ENCODE measurements at places on chromosomes 12 and 14.

GRCh38 chr12:47124451-47124850 is 44.7 kb upstream of the AMIGO2 start:
- no peak for DNase-seq

- DNase-seq: no peak
Observed at GRCh38 chr14:77339407-77339806, 18.6 kb downstream of the GSTZ1 start.

GRCh38 chr12:5691943-5692342 is 253.1 kb downstream of the ANO2 start:
- DNase-seq: no peak

- DNase-seq: no peak
Observed at GRCh38 chr14:68440820-68441219, 352.0 kb downstream of the ZFP36L1 start.

GRCh38 chr14:84006643-84007155 is 1523.2 kb upstream of the FLRT2 start:
- DNase-seq: no peak

DNA sequence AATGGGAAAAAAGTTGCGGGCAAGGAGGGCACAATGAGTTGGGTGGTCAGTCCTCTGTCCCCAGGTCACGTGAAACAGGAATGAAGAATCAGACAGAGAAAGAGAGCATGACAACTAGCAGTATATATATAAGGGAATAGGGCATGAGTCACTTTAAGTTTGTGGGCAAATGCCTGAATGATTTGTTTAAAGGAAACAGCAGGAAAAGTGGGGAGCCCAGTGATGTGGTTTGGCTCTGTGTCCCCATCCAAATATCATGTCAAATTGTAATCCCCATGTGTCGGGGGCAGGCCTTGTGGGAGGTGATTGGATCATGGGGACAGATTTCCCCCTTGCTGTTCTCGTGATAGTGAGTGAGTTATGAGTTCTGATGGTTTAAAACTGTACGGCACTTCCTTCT is 195.3 kb upstream of the IGF1 start:
- DNase-seq: no peak

DNA sequence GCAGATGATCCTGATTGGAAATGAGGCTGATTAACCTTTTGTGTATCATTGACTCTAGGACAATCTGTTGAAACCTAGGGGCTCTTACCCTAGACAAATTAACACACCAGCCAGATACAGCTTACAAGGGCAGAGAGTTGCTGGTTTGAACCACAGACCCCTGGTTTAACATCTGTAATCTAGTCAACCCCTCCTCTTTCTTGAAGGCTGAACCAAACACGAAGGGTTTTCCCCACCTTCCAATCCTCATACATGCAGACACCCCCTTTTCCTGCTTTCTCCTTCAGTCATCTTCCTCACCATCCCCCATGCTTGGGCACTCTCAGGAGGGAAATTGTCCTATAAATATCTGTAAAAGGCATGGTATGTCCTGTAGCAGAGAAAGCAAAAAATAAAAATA is 126.0 kb upstream of the HIF1A start:
- no peak for DNase-seq

DNA sequence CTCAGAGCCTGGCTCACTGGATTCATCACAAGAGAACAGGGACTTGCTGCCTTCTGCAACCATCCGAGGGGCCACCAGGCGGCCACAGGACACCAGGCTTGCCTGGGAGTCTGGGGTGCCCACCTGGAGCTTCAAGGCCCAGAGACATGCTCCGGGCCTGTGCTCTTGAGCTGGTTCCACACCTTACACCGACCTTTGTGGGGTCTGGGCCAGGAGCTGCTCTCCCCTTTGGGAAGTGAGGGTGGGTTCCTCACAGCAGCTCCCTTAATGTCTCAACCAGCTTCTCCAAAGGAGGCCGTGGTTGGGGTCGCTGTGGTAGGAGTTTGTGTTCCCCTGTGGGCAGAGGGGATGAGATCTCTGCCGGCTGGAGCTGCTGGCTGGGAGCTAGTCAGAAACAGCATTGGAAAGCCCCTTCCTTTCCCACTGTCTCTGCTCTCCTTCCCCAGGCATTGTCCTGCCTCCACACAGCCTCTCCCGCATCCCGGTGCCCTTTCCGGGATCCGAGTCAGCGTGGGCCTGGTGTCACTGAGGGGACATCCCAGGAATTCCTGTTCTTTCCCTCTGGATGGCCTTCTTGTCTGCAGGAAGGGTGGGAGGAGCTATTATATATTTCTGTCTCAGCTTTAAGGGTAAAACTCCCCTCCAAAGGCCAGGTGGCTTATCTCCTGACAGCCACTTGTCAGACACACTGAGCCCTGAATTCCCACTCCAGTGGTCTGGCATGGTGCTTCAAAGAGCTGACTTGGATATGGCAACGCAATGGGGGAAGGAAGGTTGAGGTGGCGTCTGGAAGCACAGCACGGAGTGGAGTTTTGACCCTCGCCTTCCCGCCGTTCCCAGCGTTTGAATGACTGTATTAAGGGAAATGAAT is 5.1 kb upstream of the PAPLN start:
- no peak for DNase-seq

GRCh38 chr12:70920251-70920851 is at the start of gene PTPRR:
Gene PTPRR, minus strand, starts transcription at chr12:70920738. Its CDS starts 348 bp downstream, at chr12:70920390.
- DNase-seq: no peak

DNA sequence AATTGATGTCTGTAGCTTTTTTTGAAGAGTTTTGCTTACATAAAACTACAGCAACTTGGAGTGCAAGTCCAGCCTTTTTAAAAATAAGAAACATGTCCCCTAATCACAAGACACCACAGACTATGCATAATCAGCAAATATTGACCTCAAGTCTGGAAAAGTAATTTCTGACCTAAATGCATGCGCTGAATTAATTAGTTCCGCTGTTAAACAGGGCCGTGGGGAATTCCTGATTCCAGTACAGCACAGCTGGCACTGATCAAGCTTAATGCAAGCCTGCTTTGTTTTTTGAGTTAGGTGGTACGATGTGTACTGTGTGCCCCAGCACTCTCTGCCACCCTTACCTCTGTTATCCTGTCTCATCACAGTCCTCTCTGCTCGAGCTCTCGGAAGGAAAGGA is 9.2 kb downstream of the MLH3 start:
- no peak for DNase-seq

GRCh38 chr14:54804538-54805041 is 98.0 kb downstream of the GCH1 start:
- no peak for DNase-seq

GRCh38 chr12:56591961-56592360 is 38.2 kb downstream of the BAZ2A start:
- no peak for DNase-seq

DNA sequence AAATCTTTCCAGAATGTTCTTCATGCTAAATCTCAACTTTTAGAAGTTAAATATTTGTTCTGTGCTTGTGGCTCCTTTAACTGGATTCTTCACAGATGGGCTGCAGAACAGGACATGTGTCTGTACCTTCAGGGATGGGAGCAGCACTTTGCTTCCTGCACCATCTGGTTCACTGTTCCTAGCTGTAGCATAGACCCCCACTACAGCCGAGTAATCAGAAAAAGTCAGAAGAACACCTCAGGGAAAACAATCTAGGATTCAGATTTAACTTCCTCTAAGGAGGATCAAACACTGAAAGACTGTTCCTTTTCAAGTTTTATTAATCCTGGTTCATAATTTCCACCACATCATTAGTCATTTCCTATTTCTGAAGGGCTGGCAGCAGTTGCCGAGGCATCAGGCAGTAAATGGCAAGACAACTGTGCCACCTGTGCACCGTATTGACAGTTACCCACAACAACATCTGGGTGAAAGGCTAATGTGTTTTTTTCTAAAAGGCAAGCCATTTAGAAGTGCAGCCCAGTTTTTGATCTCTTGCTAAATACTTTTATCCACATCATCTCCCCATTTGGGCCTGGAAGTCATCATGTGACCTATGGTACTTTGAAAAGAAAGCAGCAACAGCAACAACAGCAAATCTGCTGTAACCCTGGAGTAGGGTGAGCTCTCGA is 212.8 kb upstream of the BMP4 start:
- DNase-seq: no peak

DNA sequence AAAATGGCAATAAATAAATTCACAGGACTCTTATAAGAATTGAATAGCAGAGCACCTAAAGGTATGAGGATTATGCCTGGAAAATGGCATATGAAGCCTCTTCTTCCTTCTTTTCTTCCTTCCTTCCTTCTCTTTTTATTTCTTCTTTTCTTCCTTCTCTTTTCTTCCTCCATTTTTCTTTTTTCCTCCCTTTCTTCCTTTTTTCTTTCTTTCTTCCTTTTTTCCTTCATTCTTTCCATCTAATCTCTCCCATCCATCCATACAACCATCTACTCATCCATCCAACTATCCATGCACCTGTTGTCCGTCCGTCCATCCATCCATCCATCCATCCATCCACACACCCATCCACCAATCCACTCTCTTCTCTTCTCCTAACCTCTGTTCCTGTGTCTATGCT is 173.8 kb downstream of the TBX5 start:
- no peak for DNase-seq

DNA sequence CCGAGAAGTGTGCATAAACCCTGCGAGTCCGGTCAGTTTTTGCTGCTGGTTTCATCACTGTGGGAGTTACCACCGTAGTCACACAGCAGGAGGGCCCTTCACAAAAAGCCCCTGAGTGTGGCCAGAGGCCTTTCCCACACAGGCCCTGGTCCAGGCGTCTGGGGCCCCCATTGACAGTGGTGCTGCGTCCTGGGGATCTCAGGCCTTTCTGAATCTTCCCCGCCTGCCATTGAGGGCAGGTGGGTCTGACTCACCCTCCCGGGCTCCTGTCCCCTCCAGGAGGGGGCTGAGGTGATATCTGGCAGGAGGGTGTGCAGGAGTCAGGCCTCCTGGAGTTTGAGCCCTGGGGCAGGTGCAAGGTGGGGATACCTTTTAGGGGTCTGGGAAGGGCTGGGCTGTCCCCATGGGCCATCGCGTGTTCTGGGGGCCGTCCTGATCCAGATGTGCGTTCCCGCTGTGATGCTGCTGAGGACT is 358.5 kb downstream of the TMEM121 start:
- DNase-seq: no peak

GRCh38 chr14:37583358-37584210 is 11.5 kb downstream of the FOXA1 start:
- no peak for DNase-seq

GRCh38 chr14:57060276-57060955 is 208.3 kb downstream of the EXOC5 start:
- no peak for DNase-seq

DNA sequence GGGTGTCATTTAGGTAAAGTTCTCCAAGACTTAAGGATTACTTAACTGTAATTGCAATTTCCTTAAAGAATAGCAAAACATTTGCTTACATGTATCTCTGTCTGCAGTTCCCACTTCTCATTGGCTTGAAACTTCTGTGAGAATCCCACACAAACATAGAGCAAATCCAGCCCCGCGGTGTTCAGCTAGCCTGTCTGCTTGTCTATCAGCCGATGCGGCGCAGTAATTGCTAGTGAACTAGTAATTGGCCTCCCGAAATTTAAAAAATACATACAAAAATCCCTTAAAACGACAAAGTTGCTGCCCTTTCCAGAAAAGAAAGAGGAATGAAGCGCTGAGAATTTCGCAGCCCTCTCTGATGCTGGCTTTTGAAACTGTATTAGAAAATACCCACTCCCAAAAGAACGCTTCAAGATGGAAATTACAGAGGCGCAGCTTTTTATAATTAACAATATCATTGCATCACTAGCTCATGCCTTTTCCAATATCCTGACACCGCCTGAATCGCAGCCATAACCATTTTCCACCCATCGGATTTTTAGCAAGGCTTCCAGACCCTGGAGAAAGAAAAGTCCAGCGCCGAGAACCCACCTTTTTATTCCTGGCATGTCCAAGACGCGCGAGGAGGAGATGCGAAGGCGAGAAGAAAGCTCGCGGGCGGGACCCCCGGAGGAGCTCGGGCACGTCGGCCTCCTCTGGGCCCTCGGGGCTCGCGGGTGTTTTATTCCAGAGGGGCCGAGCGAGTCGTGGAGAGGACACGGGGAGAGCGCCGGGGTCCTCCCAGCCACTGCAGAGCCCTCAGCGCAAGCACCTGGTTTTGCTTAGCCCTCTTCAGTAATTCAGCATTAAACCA is 646 bp downstream of the FBLN5 start:
- DNase-seq: no peak

DNA sequence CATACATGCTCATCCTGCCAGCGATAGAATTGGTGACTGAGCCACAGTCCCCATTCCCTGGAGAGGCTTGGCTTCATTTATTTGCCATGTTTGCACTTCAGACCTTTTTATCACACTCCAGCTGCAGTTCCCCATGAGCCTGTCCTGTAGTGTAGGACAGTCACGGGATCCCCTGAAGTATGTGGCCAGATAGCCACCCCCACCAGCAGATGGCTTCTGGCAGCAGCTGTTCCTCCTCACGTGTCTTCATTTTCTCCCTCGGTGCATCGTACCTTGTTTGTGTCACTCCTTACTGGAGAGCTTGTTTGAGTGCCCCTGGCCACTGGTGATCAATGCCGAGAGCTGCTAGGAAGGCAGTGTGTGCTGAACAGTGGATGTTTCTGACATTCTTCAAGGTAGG is 40.2 kb downstream of the UBE3B start:
- no peak for DNase-seq

DNA sequence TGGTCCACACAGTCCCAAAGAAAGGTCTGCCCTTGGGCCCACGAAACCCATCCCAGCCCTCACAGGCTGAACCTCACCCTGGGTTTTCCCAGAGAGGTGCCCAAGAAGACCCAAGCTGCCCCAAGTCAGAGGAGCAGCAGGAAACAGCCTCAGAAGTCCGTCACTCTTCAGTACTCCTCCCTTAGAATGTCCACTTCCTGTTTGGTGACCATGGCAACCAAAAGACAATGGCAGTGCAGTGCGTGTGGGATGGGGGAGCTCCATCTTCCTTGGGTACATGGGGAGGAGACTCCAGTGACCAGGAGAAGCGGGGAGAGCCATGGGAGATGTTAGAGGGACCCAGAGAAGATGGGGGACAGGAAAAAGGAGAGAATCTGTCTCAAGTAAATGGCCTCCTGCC is 11.3 kb downstream of the SELPLG start:
- no peak for DNase-seq

- no peak for DNase-seq
Observed at GRCh38 chr12:4322726-4323125, 1.7 kb downstream of the TIGAR start.

DNA sequence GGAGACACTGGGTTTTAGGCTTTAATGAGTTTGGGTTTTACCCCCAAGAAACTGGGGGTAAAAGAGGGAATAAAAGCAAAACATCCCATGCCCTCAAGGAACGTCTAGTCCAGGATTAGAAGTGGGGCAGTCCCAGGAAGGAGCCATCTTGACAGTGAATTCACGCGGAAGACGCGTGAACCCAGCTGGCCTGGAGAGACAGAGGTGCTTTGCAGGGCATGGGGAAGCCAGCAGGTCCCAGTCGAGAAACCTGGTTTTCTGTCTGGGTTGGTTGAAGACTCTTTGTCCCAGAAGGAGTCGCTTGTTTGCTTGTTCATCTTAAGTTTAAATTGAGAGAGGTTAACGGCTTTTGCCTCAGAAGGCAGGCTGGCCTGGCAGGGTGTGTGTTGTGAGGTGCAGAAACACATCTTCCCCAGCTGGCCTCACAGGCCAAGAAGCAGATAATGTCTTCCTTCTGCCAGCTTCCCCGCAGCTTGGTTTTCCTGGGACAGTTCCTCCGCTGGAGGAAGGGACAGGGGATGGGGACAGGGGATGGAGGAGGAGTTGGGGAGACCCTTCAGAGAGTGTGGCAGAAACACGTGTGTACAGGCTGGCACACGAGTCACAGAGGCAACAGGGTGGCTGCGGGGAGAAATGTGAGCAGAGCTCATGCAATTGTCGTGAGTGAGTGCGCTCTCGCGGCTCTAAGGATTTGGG is 18.5 kb upstream of the CD9 start:
- no peak for DNase-seq
